ENCODE measurements at places on chromosomes 12 and 14.

DNA sequence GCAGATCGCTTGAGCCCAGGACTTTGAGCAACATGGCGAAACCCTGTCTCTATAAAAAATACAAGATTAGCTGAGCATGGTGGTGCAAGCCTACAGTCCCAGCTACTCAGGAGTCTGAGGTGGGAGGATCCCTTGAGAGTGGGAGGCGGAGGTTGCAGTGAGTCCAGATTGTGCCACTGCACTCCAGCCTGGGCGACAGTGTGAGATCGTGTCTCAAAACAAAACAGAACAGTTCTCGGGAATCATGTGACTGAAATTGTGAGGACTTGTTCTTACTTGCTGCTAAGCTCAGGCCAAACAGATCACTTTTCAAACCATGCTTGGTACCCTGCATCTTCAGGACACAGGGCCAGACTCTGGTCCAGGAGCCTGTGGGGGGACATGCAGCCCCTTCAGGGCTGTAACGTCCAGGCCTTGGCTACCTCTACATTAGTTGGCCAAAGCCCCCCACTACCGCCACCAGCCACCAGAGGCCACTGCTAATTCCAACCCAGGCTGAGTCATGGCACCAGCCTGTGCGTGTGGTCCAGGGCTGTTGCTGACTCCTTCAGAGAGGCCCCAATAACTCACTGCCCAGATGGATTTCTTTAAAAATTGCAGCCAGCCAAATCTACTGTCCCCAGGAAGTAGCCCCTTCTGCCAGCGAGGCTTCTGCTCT, 33.4 kb upstream of the SYNDIG1L start:
- no peak for DNase-seq

DNA sequence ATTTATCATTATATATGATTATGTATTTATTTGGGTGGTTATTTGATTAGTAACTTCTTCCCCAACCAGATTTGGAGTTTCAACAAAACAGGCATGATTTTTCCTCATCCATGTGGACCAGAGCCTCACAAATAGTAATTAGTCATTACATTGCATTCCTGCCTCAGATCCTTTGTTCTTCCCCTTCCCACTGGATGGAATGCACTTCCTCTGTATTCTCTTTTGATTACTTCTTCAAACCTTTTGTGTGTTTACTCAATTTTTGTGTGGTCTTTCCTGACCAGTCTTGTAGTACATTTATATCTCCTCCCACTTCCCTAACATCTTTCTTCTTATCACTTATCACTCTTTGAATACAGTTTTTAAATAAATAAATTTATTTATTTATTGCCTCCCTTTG, 15.5 kb downstream of the SYT1 start:
- no peak for DNase-seq

DNA sequence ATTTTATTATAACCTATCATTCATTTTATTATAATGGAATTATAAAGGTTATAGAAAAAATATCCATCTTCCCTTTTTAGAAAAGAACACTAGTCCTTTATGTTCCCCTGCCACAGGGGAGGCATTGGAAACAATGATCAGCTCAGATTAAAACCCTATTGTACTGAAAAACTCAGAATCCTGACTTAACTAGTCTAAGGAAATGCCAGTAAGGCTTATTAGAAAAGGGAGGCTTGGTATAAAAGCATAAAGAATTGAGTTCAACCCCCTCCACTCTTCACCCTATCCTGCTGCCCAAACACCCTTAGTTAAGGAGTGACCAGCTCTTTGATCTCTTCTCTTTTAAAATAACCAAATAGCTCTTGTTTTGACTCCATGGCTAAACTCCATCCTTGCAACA, 36.0 kb downstream of the PUS7L start:
- DNase-seq, result no peak

DNA sequence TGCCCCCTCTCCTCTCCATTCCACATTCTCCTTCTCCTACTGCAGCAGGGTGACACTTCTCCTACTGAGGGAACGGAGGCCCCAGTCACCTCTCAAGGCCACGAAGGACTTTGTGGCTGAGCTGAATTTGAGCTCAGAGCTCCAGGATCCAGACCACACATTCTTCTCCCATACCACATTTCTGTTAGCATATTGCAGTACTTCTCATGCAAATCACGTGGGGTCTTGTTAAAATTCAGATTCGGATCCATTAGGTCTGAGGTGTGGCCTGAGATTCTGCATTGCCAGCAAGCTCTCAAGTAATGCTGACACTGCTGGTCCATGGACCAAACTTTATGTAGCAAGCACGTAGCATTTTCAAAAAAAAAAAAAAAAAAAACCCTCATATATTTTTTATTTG, 9.6 kb upstream of the IFI27L2 start:
- DNase-seq, result no peak

- DNase-seq, result no peak
Measured at GRCh38 chr14:64147126-64147790, 146.9 kb downstream of the ESR2 start.

GRCh38 chr12:123280971-123281370, 9.3 kb upstream of the CDK2AP1 start:
- no peak for DNase-seq

DNA sequence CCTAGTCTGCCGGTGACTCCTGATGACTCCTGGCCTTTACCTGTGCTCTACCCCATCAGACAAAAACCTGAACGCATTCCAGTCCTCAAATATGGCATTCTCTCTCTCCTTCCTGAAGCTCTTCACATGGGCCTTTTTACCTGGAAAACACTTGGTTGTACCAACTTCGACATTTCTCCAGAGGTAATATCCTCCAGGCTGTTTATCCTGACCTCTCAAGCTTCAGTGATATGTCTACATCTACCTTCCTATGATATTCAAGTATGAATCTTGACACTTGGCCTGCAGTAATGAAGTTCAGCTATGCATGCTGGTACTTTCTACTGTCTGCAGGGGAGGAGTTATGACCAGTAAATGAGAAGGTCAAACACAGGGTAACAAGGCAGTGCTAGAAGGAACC, 901.8 kb downstream of the VRK1 start:
- no peak for DNase-seq

DNA sequence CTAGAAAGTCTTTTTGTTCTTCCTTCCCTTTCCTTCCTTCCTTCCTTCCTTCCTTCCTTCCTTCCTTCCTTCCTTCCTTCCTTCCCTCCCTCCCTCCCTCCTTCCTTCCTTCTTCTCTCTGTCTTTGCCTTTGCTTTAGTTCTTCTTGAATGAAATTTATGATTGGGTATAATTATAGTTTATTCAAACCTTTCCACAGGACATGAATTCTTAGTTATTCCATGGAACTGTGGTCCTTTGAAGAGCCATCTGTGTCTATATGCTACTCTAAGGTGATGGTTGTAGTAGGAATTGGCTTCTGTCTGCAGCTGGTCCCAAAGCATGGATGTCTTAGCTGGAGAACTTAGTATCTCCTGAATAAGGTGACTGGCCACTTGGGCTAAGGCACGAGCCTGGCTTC, 64.8 kb downstream of the IGF1 start:
- no peak for DNase-seq

DNA sequence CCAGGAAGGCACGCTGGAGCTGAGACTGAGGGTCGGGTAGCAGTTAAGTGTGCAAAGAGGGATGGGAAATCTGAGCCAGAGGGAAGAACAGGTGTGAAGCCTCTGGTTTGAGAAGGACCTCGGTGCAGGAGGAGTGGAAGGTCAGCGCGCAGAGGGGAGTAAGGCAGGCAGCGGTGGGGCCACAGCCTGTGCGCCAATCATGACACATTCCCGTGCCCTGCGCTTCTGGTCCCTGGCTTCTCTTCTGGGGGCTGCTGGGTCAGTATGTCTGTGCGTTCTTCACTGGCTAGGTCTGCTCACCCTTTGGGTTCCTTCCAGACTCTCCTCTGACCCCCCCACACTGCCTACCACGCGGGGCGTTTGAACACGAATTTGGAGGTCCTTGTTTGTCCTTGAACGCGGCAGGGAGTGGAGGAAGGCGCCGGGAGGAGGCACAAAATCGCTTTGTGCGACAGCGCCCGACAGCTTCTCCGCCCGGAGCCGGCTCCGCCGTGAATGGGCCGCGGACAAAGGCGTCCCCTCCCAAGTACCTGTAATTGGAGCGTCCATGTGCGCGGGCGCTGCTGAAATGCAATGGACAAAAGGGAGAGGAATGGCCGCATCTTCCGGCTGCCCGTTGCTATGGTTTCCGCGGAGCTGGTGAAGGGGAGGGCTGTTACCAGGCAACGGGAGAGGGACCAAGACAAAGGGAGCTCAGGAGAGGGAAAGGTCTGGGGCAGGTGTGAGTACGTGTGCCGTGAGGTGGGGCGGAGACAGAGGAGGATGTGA, 207.2 kb upstream of the SRRM4 start:
- DNase-seq, result no peak

DNA sequence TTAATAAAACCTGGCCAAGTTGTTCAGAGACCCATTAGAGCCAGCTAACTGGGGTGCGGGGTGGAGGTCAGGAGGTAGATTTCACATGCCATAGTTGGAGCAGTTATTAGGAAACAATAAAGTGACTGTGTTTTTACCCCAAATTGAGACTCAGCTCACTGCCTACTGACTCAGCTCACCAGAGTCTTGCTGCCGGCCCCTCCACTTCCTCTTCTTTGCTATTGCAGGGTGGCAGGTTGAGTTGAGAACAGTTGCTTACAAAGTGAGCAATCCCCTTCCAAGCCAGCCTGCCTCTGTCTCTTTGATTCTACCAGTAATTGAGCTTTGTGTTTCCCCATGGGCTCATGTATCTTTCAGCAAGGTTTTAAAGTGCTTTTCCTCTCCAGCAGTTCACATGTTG, 12.9 kb downstream of the ST8SIA1 start:
- no peak for DNase-seq

GRCh38 chr12:27530157-27530922, 6.3 kb downstream of the PPFIBP1 start:
- DNase-seq, result no peak

GRCh38 chr12:124466216-124467128, 100.9 kb downstream of the NCOR2 start:
- DNase-seq, result peak; percentile 91

GRCh38 chr12:74337951-74338350, 199.7 kb upstream of the ATXN7L3B start:
- DNase-seq, result no peak

DNA sequence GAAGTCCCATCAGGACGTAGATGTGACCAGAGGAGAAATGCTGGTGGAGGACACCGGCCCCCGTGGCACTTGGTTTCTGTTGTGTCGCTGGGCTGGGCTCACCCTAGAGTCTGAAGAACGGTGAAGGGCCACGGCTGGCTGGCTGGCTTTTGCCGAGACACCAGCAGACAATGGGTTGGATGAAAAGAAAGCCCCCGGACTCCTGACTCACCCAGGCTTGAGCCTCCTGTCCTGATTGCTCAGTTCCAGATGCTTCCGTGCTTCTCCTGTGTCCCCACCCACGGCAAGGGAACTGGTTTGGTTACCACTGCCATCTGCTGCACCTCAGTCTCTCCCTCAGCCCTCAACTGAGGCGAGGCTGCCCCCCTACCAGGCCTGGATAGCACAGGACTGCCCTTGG, 10.4 kb upstream of the ENDOU start:
- no peak for DNase-seq

- no peak for DNase-seq
Measured at GRCh38 chr12:11497438-11497837, 102.1 kb upstream of the PRB2 start.

DNA sequence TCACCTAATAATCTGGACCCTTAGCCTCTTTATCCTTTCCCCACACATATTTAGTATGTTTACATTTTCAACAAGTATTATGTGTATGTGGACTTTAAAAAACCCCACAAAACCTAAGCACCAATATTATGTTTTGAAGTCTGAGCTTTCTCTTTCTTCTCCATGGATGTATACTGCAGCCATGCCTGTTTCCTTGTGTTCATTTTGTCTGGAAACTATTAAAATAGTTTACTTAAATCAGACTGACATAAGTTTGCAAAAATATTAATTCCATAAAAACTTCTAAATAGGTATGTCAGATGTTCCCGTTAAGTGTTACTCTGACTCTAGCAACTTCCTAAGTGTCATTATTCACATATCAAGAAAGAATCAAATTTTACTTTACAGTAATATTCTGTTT, 2.9 kb downstream of the HIGD1C start:
- no peak for DNase-seq

DNA sequence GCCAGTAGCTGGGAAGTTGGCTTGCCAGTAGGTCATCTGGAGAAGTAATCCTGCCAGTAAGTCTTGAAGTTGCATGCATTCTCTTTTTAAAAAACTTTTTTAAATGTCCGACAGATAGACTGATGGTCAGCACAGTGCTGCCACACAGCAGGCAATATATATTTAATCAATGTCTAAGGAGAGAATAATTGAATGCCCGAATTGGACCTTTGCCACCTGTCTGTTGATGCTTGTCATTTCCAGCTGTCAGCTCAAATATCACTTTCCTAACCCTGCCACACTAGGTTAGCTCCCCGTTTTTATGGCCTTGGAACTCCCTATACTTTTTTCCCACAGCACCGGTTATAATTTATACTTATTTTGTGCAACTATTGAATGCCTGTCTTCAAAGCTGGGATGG, 2.1 kb upstream of the SLC15A4 start:
- no peak for DNase-seq

DNA sequence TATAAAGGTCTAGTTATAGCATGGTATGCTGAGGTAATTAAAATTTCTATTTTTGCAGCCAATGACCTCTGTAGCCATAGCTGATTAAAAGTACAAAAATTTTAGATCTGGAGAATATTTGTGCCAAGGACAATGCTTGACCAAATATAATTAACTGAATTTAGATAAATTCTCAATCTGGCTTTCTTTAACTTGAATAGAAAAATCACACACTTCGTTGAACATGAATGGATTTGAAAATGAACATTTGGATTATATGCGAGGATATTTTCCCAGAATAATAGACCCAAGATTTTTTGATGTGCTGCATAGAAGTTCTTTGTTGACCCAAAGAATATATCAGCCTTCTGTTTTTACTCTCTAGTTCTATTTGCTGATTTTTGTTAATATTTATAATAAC, 38.4 kb upstream of the G2E3 start:
- no peak for DNase-seq

DNA sequence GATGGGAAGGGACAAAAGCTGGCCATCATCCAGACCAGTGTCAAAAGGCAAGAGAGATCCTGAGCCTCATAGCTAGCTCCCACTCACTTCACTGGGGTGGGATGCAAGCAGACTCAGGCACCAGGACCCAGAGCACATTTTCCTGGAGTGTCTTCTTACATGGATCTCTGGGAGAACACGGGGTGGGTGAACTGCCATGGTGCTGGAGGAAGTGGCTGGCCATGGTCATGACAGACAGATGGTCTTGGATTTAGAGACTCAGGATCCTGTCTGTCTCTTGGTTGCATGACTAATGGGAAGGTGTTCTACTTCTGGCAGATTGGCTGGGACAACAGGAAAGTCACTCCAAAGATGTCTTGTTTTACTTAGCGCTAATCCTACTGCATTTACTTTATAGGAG, 311.5 kb downstream of the ATP23 start:
- no peak for DNase-seq

GRCh38 chr12:107356937-107357295, 263.6 kb upstream of the CRY1 start:
- DNase-seq, result no peak

All from GF-D8 (cell line).